Gastroesophageal sphincter (tissue), 4 donors: ENCODE measurements at places on chromosomes 3 and 15. TPM values are rescaled to one million over a fixed set of nuclear protein-coding genes. Genes with fewer than 3 reads are reported as not detected.

Gene IL17RB
- 1.1 TPM for total RNA-seq

Gene FES
- total RNA-seq, result 70.4 TPM

Gene HESX1
- not detected for total RNA-seq

Gene POLQ
- 0.16 TPM for total RNA-seq

Gene RBP2
- total RNA-seq, result not detected

Gene LRTM1
- total RNA-seq, result not detected

DNA sequence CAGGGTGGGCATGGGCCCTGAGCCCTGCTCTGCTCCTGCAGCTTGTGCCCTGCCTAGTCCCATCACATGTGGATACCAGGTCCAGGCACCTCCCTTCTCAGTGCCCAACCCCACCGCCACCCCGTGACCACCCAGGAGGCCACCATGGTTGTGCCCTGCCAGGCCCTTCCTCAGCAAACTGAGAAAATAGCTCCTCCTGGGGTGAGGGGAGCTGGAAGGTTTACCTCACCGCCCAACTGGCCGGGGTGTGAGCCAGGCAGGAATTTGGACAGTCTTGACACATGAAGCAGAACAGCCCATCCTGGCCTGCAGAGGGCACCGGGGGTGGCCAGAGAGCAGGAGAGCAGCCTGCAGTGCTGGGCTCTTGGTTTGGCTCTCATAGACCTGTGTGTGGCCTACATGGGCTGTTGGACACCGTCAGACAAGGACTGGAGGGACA is 11.4 kb upstream of the C3orf22 start:
- no peak for ATAC-seq

DNA sequence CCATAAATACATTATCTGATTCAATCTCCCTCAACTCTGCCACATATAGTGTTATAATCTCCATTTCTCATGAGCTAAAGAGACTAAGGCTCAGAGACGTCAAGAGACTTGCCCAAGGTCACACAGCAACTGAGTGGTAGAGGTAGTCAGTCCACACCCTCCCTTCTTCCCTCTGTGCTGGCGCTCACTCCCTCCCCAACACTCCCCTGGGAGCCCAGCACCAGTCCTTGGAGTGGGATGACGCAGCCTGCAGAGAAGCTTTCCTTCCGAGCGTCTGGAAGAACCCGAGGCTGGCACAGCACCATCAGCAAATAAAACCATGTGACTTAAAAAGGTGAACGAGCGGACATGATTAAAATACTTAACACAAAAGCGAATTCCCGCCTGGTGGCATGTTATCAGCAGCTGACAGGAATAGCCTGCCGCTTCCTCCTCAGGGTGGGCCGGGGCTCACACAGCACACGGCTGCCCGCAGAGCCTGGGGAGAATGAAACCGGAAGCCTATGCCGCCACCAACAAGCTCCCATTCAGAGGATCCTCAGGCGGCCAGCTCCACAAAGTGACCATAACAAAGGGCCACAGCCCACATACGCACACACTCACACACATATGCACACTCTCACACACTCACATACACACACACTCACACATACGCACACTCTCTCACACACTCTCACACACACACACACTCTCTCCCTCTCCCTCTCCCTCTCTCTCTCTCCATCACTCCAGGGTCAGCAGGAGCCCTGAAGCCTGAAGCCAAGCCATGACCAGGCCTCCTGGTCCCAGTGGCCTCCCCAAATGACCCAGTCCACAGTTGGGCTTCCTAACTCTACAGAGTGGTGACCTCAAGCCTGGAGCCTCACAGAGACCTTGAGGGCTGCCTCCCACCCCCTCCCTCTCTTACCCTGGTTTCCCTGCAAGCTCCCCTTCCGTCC is 120.5 kb downstream of the XXYLT1 start:
- peak; percentile 61 for ATAC-seq

DNA sequence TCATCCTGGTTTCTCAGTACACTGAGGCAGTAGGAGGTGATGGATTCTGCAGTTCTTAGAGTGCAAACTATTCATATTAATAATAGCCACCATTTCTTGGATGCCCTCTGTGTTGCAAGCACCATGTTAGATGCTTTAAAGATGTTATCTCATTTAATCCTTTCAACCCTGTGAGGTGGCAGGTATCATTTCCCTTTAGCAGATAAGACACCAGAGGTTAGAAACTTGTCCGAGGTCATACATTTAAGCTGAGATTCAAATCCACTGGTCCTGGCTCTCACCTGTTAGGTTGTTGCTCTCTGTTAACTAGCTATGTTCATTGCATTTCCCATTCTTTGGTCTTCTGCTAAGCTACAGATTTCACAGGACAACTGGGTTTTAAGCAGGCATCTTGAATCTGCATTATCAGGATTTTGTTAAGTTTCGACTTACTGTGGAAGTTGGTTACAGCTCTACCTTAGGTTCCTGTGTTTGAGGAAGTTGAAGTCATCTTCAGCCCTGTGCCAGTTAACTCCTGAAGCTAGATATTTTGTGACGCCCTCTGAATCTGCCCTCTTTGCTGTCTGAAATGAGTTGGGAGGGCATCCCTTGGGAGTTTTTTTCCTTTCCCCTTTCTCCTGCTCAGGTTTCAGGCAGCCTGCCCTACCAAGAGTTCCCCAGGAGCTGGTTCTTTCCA is 6.4 kb downstream of the PDE8A start:
- ATAC-seq, result no peak

DNA sequence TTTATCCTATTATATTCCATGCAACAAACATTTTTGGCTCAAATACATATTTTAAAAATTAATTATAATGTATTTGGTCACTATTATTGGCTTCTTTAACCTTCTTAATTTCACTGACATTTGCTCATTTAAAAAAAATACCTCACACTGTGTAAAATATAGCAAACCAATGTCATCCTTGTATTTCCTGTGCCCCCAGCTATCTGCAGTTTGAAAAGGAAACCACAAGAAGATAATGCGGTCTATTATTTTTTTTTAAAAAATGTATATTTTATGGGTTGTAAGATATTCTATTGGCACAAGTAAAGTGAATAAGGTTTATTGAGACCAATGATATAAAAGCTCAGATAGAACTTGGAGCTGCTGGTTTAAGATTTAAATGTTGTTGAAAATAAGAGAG is 904.2 kb downstream of the SI start:
- ATAC-seq, result no peak

DNA sequence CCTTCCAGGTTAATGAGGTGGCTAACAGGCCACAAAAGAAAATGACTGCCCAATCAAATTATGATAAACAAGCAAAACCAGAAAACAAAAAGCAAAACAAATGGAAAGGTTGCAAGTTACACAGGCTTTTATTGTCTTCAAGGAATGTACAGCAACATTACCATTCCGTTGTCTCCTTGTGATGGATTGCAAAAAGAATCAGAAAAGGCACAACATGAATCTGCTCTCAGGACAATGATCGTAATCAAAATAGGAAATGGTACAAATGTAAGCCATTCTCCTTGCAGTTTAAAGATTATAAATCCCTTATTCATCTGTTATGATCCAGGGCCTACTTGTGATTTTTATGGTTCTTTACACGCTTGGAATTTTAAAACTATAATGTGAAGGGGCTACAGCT is 125.8 kb downstream of the ECT2 start:
- no peak for ATAC-seq

DNA sequence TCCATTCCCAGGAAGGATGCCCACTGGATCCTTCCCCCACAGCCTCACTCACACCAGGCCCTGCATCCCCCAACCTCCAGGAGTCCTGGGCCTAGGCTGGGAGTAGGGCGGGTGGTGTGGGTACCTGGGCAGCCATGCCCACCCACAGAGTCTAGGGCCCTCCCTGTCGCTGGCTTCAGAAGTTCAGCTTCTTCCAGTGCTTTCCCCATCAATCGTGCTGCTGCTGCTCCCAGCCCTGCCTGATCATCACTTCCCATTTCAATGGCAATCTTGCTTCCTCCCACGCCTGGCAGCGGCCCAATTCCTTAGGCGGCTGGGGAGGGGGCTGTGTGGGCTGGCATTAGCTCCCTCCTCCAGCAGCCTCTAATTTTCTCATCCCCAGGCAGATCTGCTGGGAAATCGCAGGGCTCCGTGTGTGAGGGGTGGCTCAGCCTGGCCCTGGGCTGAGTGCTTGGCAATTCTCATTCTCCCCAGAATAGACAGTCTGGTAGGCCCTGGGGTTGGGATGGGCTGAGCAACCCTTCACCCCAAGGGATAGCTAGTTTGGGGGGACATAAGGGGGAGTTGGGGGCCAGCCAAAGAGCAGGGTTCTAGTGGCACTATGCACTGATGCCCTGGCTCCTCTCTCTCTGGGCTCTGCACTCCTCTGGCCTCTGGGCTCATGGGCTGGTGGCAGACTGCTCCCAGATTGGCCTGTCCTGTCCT is 66.4 kb downstream of the SCN5A start:
- no peak for ATAC-seq

GRCh38 chr15:87155771-87156170 is 1076.1 kb downstream of the AGBL1 start:
- no peak for ATAC-seq

- ATAC-seq, result no peak
These were observed 111.1 kb upstream of the WNT5A start for GRCh38 chr3:55598224-55598623.

GRCh38 chr15:32844118-32844711 is 126.4 kb downstream of the GREM1 start:
- no peak for ATAC-seq

- no peak for ATAC-seq
These were observed 55.1 kb upstream of the ICE2 start for GRCh38 chr15:60534051-60534450.

- no peak for ATAC-seq
These were observed 78.4 kb downstream of the DUT start for GRCh38 chr15:48409623-48410022.

DNA sequence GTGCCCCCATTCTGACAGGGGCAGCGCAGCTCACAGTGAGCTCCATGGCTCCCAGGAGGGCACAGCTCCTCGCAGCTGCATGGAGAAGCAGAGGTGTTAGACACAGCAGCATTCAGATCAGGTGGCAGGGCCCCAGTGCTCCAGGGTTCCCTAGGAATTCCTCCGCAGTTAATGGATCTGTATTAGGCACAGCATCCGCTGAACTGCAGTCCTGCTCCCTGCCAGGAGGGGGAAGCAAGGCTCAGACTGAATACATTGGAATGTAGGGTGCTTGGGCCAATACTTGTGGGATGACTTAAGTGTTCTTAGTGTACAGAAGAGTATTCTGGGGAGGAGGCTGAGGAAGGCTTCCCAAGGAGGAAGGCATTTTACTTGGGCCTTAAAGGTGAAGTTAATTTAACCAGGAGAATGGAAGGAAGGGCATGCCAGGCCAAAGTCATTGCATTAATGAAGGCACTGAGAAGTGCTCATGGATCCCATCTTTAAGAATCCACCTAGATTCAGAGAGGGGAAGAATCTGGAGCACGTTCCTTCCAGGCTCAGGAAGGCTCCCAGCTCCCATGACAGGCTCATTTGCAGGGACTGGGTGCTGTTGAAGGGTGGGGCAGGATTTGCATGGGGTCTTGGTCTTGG is 111.6 kb downstream of the RAB11A start:
- ATAC-seq, result no peak

DNA sequence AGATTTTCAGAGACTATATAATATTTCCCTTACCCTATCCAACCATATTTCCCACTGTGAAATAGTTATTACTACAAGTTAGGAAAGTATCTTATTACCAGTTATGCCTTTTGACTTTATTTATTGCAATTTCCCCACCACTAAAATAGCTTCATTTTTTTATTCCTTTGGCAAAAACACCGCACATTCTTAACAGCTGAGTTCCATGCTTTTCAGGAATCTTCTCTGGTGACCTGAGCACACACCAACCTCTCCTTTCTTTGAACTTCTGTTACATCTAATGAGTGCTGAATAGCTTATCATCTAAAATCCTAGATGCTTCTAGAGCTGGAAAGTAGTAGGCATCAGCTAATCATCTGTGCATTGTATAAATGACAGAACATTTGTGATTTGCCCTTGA is 99.1 kb downstream of the UBE2E2 start:
- no peak for ATAC-seq

GRCh38 chr15:97654481-97655076 is 305.9 kb upstream of the ARRDC4 start:
- ATAC-seq, result no peak

DNA sequence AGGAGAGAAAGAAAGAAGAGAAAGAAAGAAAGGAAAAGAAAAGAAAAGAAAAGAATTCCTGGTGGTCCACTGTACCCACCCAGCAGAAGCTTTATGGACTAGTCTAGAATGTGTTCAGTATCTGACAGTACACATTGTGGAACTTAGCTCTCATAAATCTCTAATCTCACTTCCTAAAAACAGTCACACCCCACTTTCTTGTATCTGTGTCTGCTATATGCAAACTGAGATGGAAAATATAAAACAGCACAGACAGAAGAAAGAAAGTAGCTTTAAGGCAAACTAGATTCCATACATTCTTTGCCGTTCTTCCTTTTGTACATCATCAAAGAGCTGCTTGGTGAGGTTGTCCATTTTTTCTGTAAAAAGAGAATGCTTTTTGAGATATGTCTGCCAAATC is 41.1 kb upstream of the GNB5 start:
- no peak for ATAC-seq

GRCh38 chr3:145359040-145359439 is 801.9 kb downstream of the PLOD2 start:
- ATAC-seq, result no peak

DNA sequence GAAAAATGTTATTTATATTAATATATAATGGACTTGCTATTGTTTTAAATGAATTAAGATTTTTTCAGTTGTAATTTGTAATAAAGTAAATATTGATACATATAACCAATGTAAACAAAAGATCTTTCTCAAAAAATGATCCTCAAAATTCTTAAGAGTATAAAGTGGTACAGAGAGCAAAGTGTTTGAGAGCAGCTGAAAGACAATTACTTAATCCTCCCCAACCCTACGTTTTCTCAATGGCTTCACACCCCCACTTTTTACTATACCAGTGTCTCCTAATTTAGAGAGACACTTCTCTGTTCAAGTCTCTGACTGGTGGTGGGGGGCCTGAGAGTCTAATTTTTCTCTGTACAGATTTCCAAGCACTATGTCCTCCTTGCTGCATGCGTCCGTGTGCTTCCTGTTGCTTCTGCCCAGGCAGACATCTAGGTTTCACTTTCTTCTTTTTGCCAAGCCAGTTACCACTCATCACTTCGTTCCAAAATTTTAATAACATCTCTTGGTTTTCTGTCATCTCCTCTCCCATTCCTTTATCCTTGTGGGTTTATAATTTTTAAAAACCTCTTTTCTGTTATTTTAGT is 276.3 kb upstream of the DNAJC19 start:
- no peak for ATAC-seq

DNA sequence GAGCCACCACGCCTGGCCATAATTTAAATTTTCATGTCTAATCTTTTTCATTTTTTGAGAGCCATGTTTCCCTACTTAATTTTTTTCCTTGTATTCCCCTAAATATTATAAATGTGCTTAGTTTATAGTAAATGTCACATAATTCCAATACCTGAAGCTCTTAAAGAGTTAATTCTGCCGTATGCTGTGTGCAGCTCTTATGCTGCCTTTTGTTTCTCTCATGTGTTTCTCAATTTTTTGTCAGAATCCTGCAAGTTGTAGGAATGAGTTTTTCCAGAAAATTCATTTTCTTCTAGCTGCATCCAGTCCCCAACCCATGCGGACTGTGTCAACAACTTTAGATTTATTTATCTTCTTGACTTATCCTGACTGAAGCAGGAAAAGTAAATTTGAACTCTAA is 90.9 kb upstream of the ROBO2 start:
- ATAC-seq, result no peak
